ENCODE measurements at places on chromosomes 5 and 9. TPM values are rescaled to one million over a fixed set of nuclear protein-coding genes. Genes with fewer than 3 reads are reported as not detected.

Gene TMEM232
- 11.3 TPM for polyA plus RNA-seq

Gene PCDHB15
- 12.3 TPM for polyA plus RNA-seq

Gene GCNT4
- 0.66 TPM for polyA plus RNA-seq

Gene SLC6A19
- polyA plus RNA-seq = 0.22 TPM

Gene PTGER4
- 5.4 TPM for polyA plus RNA-seq

Gene OTULINL
- 24.6 TPM for polyA plus RNA-seq

DNA sequence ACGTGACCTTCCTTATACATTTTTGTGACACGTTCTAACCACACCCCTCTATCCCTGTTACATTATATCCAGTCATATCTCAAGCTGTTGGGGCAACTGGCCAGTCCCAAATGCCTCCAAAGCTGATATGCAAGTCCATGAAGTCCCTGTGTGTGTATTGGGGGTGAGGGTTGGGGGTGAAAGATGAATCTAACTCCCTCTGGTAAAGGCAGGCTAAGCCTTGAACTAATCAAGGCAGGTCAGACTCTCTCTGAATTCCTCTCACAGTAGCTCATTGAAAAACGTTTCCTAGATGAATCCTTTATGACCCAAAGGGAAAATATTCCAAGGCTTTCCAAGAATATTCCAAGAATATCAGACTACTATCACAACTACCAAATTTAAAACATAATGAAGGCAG, 174.4 kb downstream of the MUSK start:
- no peak for DNase-seq

DNA sequence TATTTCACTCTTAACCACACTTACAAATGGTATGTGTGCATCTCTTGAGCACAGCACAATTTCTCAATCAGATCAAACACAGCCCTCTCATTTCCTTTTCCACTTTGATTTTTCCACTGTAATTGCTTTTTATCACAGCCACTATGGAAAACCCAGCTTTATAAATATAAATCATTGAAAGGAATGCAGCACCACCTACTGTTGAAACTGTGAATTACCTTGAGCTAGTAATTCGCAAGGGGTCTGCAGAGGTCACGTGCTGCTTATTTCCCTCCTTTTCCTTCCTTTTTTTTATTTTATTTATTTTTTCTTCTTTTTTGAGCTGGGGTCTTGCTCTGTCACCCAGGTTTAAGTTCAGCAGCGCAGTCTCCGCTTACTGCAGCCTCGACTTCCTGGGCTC, 76.9 kb downstream of the CDH6 start:
- peak; percentile 22 for DNase-seq

- no peak for DNase-seq
These were observed 39.0 kb upstream of the POC5 start for GRCh38 chr5:75756211-75756610.

- DNase-seq = no peak
These were observed 62.1 kb downstream of the SPRY4 start for GRCh38 chr5:142262683-142263082.

DNA sequence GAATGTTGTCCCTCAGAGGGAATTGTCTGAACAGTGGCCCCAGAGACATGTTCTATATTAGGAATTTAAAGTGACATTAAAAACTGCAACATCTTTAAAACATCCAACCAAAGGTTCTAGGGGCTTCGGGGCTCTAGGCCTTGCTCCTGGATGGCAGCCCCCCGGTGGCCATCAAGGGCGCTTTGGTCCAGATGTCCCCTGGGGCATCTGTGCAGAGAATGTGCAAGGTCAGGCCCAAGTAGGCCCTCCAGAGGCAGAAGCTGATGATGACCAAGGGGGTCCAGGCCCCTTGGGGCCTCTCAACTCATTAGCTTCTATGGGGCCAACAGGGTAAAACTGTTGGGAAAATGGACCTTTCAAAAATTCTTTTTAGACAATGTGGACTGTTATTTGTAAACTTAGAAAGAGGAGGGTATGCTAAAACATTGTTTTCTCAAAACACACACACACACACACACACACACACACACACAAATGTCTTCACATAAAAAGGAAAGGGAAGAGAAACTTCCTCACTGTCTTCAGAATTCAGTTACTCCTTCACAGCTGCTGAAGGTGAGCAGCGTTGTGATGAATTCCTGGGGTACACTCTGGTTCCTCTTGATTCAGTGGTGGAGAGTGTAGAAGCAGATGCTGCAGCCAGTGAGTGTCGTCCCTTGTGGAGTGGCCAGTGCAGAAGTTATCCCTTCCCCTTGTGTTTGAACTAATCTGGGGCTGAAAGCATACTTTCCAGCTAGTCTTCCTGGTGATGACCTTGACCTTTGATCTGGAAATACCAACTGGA, 125.2 kb downstream of the WDR41 start:
- DNase-seq = no peak

GRCh38 chr5:115526604-115527003, 18.0 kb downstream of the FEM1C start:
- DNase-seq = no peak

DNA sequence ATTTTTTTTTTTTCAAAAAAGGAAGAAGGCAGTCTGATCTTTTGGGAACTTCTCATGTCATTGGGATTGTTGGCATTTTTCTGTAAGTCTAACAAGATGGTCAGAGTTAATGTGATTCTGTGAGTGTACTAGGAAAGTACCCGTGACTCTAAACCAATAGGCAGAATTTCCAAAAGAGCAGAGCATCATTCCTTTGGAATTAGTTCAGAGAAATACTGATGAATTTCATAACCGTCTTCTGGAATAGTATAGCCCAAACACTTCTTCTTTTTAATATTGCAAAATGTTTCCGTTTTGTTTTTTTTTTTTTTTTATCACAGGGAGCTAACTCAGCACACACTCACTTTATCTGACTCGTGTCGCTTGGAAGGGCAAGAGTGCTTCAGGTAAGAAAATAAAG, 407.4 kb downstream of the DTWD2 start:
- DNase-seq = no peak

- no peak for DNase-seq
These were observed 9.7 kb upstream of the CTNNA1 start for GRCh38 chr5:138743484-138743883.

GRCh38 chr9:115263371-115264075, 145.6 kb upstream of the TNC start:
- no peak for DNase-seq

GRCh38 chr5:58462623-58463230, 2.8 kb upstream of the PLK2 start:
- no peak for DNase-seq

DNA sequence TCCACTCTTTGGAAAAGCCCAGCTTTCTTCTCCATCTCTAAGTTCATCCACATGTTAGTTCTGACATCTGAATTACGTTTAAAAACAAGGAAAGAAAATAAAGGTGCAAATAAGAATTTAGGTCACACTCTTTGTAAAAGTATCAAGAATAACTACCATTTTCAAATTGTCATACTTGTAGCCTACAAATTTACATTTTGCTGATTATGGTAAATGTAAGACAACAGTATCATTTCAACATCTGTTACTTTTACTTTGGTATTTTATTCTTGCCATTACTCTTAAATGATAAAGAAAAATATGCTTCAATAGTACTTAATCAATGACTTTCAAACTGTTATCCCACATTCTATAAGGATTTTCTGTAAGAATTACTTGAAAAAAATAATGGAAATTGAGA, 9.8 kb upstream of the PURA start:
- DNase-seq = no peak

- peak; percentile 27 for DNase-seq
These were observed 13.0 kb upstream of the ABLIM3 start for GRCh38 chr5:149128023-149128875.

GRCh38 chr9:122218071-122218934, 10.5 kb downstream of the LHX6 start:
- DNase-seq = no peak

DNA sequence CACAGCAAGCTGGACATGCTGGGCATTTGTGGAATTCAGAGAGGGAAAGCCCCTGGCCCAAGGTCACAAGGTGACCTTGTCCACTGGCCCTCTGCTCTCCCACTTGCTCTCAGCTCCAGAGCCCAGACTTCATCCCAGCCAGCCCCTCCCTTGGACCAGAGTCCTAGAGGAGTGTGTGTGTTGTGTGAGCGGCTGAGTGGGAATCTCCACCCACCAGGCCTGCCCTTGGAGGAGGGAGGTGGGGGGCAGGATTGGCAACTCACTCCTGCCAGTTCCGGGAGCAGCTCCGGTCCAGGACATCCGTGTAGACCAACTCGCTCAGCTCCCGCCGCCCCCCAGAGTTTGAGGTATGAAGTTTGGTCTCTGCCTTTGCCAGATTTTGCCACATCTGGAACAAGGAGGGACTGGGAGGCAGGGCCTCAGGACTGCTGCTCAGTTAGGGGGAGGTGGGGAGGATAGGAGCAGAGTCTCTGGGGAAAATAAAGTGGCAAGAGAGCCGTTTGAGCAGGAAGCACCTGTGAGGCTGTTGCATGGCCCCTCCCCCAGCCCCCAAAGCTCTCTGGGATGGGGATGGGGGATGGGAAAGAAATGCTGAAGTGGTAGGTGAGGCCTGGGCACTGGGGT, 1.4 kb downstream of the MZB1 start:
- DNase-seq = no peak

DNA sequence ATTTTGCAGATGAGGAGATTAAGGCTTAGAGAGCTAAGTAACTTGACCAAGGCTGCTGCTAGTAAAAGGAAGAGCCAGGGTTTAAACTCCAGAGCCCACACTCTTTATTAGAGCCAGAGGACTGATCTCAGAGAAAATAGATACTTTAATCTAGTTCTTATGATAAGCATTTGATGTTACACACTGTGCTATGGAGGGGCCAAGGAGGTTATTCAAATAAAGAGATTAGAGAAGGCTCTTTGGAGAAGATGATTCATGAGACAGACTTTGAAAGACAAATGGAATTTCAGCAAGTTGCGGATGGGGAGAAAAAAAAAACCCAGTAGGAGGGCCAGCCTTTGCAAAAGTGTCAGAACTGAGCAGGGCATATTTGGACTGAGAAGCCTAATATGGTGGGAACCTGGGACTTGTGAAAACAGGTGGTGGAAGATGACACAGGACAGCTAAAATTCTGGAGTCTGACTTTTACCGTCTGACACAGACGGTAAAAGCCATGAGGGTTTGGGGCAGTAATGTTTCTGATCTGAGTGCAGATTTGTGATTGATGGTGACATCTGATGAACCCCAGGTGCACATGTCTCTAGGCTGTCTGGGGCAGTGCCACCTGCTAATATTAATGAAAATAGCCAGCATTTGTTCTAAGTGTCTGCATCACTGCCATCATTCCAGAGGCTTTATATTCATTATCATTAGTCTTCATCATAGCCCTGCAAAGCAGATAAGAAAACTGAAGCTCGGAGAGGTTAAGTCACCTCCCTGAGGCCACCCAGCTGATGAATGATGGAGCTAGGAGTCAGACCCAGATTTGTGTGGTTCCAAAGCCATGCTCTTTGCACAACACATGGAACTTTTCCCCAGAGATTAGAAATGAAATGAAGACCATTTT, 65.3 kb upstream of the CXCL14 start:
- DNase-seq = no peak

- no peak for DNase-seq
These were observed 280.1 kb upstream of the PUM3 start for GRCh38 chr9:3124001-3124400.

DNA sequence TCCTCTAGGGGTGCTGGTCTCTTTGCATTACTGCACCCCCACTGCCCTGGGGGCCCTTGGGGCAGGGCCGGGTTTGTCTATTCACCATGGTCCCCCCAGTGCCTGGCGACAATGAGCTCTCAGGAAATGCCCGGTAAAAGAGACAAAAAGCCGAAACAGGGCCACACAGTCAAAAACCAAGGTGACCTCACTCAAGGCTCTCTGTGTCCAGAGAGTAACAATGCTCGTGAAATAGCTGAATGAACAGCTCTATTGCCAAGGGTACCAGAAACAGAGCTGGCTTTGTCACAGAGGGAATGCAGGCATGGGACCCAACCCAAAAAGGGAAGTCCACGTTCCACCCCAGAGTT, 16.0 kb downstream of the SH3PXD2B start:
- peak; percentile 89 for DNase-seq

DNA sequence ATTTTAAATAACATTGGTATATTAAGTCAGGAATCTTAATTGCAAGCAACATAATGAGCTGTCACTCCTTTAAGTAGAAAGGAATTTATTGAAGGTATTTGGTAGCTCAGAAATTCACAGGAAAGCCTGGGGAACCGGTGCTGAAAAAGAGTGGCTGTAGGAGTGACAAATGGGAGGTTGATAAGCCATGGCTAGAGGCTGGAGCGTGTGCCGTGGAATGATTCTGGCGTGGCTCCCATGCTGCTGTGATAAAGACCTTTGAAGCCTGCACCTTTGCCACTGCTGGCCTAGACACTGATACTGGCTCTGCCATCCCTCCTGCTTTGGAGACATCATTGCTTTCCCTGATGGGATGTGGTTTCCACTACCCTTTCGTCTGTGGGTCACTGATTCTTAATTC, 65.7 kb upstream of the ATG10 start:
- DNase-seq = no peak

DNA sequence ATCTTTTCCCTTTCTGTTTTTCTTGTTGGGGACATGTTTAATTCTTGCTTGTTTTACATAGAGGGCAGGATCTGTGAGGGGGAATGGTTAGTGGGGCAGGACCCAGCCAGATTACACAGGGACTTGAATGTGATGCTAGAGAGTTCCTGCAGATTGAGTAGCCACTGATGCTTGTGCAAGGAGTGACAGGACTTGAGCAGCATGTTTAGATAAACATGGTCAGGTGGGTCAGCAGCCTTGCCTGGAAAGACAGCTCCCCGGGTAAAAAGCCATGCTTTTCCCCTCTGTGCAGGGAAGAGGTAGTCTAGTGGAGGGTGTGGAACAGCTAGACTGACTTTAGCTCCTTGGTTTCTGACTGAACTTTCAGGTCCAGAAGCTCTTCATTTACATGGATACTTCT, 261.2 kb downstream of the AOPEP start:
- DNase-seq = no peak

DNA sequence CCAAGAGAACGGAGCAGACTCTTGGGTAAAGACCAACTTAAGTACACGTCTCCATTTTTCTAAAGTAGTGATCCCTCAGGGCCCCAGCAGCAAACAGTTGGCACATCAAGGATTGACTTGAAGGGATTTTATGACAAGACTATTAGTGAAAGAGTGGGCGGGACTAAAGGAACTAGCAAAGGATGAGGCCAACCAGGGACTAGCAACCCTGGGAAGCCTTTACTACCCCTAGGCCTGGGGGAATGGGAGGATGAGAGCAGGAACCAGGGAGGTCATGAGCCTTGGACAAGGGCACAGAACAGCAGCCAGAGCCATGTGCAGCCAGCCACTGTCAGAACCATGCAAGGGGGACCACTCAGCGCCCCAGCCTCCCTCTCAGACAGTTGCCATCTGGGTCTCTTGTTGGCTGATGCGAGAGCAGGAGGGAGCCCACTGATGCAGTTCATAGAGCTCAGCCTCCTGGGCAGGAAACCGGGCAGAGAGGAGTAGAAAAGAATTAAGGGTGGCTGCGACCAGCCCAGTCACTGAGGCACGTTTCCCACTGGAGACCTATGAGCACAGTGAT, 28.1 kb downstream of the TGFBI start:
- no peak for DNase-seq

DNA sequence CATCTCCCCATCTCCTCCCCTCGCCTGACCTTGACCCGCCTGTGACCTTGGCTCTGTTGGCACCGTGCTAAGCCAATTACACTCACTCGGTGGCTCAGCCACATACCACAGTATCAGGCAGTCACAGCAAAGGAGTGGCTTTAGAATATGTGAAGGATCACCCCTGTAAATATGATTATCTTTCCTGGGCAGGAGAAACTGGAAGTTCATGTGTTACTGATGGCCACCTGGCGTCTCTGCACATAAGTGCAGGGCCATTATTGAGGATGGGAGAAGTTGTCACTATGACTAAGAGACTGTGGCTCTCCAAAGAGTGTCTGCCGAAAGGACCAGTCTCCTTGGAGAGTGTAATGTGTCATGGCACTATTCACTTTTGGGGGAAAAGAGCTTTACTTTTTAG, 116.9 kb upstream of the S1PR3 start:
- peak; percentile 57 for DNase-seq

GRCh38 chr5:124701873-124702425, 44.5 kb downstream of the ZNF608 start:
- DNase-seq = no peak
